Nasal cavity respiratory epithelium epithelial cell of viscerocranial mucosa (primary cell): ENCODE measurements at places on chromosomes 1 and 21. TPM values are rescaled to one million over a fixed set of nuclear protein-coding genes. Genes with fewer than 3 reads are reported as not detected.

EXOSC10 gene
- 33.5 and 50.4 TPM in 2 replicates for total RNA-seq

SMG7 gene
- 25.6 and 51.3 TPM in 2 replicates for total RNA-seq

UTS2 gene
- total RNA-seq = 0.21 TPM in 1 of 2 replicates, not detected in the other

KCNQ4 gene
- total RNA-seq = under 0.01 and 0.07 TPM in 2 replicates

TMCC2 gene
- 0.34 and 8.5 TPM in 2 replicates for total RNA-seq

RGS8 gene
- total RNA-seq = not detected in 2 replicates
